Stimulated activated CD8-positive, alpha-beta memory T cell treated with anti-CD3 and anti-CD28 coated beads, Interleukin-4, amount 100 ng/mL, for 1 hour (primary cell): ENCODE measurements at places on chromosomes 2 and 18.

GRCh38 chr2:150873396-150873772, 385.9 kb upstream of the RND3 start:
- no peak for DNase-seq

- DNase-seq, result no peak
These were observed 341.9 kb upstream of the SALL3 start for GRCh38 chr18:78637442-78638402.

DNA sequence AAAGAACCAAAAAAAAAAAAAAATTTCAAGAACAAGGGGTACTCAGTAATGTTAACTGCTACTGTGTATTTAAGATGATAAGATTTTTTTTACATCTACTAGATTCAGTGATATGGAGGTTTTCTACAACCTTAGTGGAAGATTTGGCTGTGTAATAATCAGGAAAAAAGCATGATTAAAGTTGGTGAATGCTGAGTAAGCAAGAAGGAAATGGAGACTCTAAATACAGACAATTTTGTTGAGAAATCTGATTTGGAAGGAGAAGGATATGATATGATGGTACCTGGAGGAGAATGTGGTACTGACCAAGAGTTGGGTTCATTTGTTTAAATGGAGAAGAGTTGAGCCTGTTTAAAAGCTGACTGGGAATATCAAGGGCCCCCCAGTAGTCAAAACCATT, 125.1 kb downstream of the WDPCP start:
- DNase-seq, result no peak

GRCh38 chr2:237515621-237516275, 28.7 kb downstream of the MLPH start:
- no peak for DNase-seq

DNA sequence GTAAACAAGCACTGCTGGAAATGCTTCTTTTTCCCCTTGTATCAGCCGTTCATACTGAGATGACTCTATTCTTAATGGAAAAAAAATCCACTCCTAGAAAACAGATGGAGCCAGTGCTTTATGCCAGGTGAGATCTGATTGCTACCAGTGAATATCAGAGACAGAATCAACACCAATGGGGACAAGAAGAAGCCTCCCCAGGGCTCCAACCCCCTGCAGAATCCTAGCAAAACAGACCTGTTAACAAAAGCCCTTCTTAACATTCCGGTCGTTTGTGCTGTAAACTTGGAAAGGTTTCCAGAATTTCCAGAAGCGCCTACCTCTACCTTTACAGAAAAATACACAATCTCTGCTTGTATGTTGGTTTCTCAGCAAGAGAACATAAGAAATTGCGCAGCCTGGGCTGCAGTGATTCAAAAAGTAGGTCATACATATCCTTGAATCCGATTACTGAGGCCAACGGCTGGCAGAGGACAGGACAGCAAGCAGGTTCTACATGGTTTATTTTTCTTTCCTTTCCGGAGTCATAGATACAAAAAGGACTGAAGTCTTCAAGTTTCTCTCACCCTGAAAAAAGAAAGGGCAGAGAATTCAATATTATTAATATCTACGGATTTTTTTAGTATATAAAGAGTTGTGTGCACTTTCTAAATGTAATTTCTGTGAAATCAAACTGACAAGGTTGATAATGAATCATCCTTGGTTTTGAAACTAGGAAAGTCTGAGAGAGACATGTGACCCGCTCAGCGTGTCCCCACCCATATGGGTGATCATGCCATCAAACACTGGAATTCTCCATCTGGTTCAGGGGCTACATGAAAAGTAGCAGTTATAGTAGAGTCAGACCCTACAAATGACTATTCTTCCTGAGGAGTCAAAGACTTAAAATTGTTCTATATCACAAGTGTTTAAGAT, 266.7 kb upstream of the MGAT5 start:
- no peak for DNase-seq

GRCh38 chr2:105868060-105868459, 123.3 kb downstream of the NCK2 start:
- DNase-seq, result no peak

- no peak for DNase-seq
These were observed 31.3 kb downstream of the ANXA4 start for GRCh38 chr2:69773206-69773605.

DNA sequence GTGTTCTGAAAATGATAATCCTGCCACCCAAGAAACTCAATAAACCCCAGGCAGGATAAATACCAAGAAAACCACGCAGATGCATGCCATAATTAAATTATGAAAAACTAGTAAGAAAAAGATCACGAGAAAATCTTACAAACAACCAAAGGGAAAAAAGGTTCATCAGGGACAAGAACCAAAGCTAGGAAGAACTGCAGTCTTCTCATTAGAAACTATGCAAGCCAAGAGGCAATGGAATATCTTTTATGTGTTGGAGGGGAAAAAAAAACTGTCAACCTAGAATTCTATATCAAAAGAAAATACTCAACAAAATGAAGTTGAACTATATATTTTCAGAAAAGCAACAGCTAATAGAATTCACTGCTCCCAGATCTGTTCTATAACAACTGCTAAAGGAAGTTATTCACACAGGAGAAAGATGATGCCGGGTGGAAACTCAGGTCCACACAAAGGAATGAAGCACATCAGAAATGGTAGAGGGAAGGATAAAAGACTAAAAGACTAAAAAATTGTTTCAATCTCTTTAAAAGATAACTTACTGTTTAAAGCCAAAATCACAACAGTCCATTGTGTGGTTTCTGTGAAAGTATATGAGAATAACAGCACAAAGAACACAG, 55.0 kb downstream of the NDUFA10 start:
- no peak for DNase-seq

GRCh38 chr2:37080266-37080665, 3.9 kb downstream of the HEATR5B start:
- DNase-seq, result no peak

GRCh38 chr2:191686729-191687128, 8.8 kb downstream of the NABP1 start:
- no peak for DNase-seq

- DNase-seq, result no peak
These were observed 50.6 kb upstream of the EML6 start for GRCh38 chr2:54672590-54673456.
